ENCODE measurements at places on chromosomes 12 and 14.

GRCh38 chr14:89613260-89614008 is 196.4 kb upstream of the FOXN3 start:
- no peak for DNase-seq

- DNase-seq = no peak
Measured at GRCh38 chr12:57164454-57164853, 17.0 kb upstream of the LRP1-AS start.

GRCh38 chr14:70754991-70755390 is 54.3 kb downstream of the MAP3K9 start:
- no peak for DNase-seq

DNA sequence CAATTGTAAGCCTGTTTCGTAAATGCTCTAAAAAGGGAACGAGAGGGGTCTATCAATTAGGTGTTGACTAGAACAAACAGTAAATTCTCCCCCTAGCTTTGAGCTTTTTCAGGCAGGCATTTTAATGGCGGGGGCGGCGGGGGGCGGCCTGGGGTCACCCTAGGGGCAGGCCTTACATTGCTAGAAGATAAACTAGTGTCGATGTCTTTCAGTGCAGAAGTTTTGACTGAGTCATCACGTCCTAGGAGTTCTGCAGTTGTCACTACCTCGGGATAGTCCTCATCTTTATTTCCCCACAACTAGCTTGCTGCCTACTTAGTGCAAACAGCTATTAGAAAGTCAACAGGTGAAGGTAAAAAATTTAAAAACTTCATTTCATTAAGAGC is 1.6 kb downstream of the ATP6V1D start:
- no peak for DNase-seq

DNA sequence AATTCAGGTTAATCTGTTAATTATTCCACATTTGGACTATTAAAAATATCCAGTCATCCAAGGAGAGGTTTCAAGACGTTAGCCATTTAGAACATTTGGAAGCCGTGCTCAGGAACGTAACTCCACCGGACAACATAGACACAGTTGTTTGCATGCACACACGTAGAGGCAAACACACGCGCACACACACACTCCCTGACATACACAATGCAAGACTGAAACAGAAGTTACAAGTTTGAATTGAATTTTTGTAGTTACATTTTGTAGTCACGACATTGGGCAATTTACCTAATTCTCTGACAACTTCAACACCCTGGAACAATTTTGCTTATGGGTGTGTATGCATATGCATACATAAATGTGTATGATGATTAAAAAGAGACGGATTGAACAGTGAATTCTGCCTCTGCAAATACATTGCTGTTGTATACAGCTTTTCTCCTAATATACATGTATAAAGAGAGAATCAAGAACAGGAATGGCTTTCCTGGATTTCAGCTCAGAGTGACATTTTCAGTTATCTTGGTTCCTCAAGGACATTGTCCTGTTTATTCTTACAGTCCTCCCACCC is 298.8 kb downstream of the LRFN5 start:
- no peak for DNase-seq

DNA sequence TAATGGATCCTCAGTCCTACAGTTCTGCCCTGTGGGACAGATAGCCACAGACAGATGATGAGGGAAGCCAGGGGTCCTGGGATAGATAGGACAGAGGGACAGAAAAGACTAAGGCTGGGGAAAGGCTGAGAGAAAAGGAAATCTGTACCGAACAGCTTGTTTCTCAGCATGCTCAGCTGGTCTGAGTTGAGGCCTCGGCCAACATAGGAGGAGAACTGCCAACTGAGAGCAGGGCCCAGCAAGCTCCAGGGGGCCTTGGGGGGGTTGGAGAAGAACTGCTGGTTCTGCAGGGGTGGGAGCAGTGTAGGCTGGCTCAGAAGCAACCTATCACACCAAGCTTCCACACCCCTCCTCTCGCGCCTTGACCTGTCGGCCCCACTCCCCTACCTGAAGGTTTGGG is 10.1 kb downstream of the IL23A start:
- no peak for DNase-seq

- no peak for DNase-seq
Measured at GRCh38 chr14:89158701-89159100, 258.3 kb downstream of the FOXN3 start.

GRCh38 chr14:69629225-69630127 is 18.1 kb downstream of the SUSD6 start:
- peak; percentile 29 for DNase-seq

- no peak for DNase-seq
Measured at GRCh38 chr12:45418520-45418919, 202.6 kb downstream of the ANO6 start.

- no peak for DNase-seq
Measured at GRCh38 chr12:16568873-16569272, 37.1 kb downstream of the LMO3 start.

- peak; percentile 69 for DNase-seq
Measured at GRCh38 chr12:80183939-80184338, 84.6 kb downstream of the OTOGL start.

- DNase-seq = no peak
Measured at GRCh38 chr14:59217011-59217410, 28.5 kb downstream of the DAAM1 start.

- peak; percentile 56 for DNase-seq
Measured at GRCh38 chr12:80861641-80862378, 75.9 kb downstream of the LIN7A start.

DNA sequence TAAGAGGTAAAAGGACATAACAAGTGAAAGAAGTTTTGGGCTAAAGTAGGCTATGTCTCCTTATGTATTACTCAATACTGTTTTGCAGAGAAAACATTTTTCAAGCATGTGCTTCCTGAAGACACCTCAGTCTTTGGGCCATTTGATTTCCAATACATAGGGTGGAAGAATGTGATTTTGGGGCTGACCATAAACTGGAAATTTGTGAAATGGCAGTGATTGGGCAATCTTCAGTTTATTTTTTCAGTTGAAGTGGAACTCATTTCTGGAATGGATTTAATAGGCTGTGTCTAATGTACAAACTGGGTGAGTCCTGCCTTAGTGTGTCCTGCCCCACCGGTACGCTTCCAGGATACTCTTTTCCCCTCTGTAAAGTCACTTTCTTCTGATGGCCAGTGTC is 2.8 kb upstream of the ACADS start:
- DNase-seq = no peak

DNA sequence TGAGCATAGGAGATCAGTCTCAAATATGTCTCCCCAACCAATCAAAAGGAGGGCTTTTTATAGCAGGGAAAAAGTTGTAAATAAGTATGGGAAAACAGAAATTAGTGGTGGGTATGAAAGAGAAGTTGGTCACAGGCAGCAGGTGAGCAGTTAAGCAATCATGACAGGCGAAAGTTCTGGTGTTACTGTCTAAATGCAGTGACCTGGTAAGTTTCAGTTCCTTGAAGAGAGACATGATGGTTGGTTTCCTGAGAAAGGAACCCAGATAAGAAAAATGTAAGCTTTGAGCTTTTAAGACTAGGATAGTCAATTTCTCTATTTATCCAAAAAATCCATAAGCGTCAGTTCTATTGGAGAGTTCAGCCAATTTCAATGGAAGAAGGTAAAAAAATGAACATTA is 466.2 kb upstream of the FLRT2 start:
- no peak for DNase-seq

Data from HFFc6 (cell line).